Placental pericyte (primary cell): ENCODE measurements at places on chromosomes 7 and 10. TPM values are rescaled to one million over a fixed set of nuclear protein-coding genes. Genes with fewer than 3 reads are reported as not detected.

VPS50 gene
- 26.0 and 32.4 TPM in 2 replicates for total RNA-seq

CAPZA2 gene
- total RNA-seq = 83.2 and 139 TPM in 2 replicates

PTF1A gene
- not detected in 2 replicates for total RNA-seq

NAT16 gene
- total RNA-seq = not detected in 2 replicates

CRYGN gene
- not detected in 2 replicates for total RNA-seq

COL17A1 gene
- total RNA-seq = under 0.01 and 1.1 TPM in 2 replicates

C10orf105 gene
- under 0.01 TPM in 1 of 2 replicates, not detected in the other for total RNA-seq

CPED1 gene
- total RNA-seq = 45.3 and 143 TPM in 2 replicates

ACTR3C gene
- total RNA-seq = 2.0 TPM in 2 replicates

AASS gene
- 27.6 TPM in 2 replicates for total RNA-seq

BHLHA15 gene
- total RNA-seq = 1.7 and 16.2 TPM in 2 replicates

GSAP gene
- 12.9 and 14.9 TPM in 2 replicates for total RNA-seq
